ENCODE measurements at places on chromosomes 1 and 21.

- DNase-seq = no peak
Measured at GRCh38 chr1:35580949-35581388, 7.9 kb downstream of the TFAP2E start.

- no peak for DNase-seq
Measured at GRCh38 chr1:192811006-192811405, 2.2 kb downstream of the RGS2 start.

DNA sequence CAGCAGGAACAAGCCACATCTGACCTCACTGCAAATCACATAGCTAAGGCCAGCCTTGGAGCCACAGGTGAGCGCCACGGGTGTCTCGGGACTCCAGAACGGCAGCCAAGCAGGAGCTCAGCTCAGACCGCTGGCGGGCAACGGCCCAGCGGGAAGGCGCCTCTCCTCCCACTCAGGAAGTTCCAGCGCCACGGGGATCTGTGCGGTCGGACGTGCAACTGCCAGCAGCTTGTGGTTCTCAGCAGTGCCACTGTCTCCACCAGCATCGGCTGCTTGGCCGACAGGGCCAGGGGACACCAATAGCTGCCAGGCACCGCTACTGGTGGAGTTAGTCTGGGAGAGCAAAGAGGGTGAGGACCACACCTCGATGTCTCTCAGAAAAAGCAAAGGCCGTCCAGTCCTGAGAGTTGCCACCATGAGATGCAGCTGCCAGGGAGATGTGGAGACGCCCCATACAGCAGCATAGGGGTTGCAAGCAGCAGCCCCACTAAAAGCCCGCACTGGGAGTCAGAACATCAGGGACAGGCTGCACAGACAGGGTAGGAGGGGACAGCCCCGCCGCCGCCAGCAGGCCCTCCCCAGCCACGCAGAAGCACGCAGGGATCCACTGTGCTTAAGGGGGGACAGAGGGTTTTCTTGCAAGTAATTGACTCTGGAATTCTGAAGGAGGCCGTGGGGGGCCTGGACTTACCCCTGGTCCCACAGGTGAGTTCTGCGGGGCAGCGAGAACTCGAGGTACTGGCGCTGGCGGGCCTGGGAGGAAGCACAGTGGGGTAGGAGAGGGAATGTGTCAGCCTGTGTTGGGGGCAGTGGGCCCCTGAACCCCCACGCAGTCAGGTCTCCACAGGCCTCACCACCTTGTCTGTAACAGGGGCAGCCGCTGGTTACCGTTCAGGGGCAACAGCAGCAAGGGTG lies 83.5 kb downstream of the NPHP4 start:
- DNase-seq = no peak

- DNase-seq = no peak
Measured at GRCh38 chr1:103171041-103171590, 62.8 kb upstream of the COL11A1 start.

- no peak for DNase-seq
Measured at GRCh38 chr1:54453022-54453421, 46.8 kb upstream of the SSBP3 start.

DNA sequence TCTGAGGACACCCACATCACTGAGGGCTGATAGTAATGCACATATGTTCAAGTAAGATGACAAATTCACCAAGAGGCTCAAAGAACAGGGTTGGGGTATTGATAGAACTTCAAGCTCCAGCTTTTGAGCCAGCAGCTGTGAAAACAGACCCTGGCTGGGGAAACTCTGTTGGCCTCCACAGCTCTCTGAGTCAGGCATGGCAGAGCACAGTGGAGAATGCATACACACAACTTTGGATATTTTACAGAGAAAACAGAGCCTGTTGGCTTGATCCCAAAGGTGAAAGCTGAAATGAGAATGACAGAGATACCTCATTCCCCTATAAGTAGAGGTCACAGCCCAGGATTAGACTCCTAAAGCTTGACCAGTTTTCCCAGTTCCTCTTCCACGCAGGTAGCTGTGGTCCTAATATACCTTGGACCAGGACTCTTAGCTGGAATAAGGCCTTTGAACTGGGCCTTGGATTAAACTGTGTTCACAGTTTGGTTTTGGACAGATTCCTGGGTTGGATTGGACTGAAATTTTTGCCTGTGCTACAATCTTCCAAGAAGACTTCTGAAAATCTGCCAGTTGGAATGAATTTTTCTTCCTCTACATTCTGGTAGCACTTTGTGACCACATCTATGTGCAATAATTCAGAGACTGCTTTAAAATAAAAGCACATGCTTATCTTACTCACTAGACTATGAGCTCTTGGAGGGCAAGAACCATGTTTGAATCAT lies 101.6 kb upstream of the HMGB4 start:
- DNase-seq = no peak

GRCh38 chr1:7418442-7419080 lies 352.5 kb upstream of the VAMP3 start:
- DNase-seq = no peak

DNA sequence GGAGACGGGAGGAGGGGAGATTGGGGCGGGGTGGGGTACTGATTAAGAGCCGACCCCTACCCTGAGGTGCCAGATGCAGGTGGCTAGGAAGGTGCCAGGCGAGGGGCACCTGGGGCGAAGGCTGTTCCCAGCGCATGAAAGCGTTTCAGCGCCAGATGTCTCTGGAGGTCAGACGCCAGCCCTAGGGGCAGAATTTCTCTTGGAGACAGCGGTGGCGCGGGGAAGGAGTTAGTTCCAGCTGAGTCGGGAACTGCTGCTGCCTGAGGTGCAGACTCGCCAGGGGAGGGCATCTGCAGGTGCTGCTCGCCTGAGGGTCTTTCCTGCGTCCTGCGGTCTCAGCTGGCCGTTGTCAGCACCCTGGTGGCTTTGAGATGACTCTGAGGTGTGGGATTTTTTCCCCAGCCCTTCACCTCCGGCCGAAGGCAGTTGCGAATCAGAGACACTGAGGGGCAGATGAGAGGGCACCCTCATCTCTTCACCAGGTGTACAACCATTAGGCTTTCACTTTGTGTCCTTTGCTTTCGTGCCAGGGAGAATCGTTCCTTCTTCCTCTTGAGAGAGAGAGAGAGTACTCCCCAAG lies 539 bp downstream of the CGN start:
- DNase-seq = no peak

DNA sequence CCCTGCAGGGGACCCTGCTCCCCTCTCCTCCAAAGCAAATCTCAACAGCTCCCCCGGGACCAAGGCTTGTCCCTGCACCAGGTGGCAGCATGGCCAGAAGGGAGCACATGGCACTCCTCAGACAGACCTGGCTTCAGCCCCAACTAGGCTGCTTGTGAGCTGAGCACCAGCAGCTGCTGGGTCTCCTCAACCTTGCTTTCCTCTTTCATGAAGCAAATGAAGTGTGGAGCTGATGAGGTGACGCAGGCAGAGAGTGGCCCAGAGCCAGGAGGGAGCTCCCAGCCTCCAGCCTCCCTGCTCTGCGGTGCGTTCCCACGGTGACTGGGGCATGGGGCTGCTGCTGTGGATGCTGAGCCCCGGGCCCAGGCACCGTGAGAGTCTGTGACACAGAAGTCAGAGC lies 34.0 kb downstream of the MEGF6 start:
- no peak for DNase-seq

- DNase-seq = peak; percentile 63
Measured at GRCh38 chr1:30801771-30802198, 44.2 kb upstream of the LAPTM5 start.

GRCh38 chr21:44295646-44296045 lies 4.2 kb upstream of the PFKL start:
- no peak for DNase-seq

DNA sequence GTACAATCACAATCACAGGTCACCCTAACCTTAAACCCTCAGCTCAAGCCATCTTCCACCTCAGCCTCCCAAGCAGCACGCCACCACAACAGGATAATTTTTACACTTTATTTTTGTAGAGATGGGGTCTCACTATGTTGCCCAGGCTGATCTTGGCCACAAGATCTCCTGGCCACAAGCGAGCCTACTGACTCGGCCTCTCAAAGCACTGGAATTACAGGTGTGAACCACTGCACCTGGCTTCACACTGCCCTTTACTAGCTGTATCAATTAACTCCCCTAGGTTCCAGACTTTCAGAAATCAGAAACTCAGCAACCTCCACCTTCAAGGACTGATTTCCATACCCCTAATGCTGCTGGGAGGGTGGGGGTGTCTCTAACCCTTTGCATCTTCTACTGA lies 37.0 kb downstream of the NUP133 start:
- no peak for DNase-seq

GRCh38 chr1:159831412-159832141 lies 4.9 kb downstream of the SLAMF8 start:
- DNase-seq = no peak

DNA sequence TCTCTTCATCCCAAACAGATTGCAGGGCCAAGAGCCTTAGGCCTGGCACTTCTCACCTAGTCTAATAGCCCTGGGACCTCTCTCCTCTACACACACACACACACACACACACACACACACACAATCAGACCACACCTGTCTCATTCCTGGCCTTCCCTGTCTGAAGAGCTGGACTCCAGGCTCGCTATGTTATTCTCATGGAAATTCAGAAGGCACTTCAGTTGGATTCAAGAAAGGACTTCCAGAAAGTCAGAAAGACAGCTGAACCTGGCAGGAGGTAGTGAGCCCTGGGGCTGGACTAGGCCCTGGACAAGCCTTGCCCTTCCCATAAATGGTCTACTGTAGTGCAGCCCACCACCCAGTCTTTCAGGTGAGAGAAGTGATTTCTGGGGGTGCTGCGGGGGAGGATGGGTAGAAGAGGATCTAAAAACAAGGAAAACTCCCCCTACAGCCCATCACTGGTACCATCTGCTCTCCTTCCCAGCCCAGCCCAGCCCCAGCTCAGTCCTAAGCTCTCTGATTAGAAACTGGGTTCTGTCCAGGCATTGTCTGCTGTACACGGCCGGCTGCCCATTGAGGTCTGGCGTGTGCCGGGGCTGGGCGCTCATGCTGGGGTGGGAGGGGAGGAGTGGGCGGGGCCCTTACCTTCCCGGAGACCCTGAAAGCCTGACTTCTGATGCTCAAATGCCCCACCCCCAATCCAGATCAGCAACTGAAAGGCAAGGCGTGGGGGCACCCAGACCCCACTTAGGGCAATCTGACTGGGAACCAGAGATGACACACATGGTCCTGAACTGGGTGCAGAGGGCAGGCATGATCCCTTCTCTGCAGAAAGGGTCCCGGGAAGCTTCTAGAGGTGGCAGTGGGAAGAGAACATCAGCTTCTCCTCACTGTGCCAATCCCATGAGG lies 2.5 kb downstream of the KIF21B start:
- no peak for DNase-seq

DNA sequence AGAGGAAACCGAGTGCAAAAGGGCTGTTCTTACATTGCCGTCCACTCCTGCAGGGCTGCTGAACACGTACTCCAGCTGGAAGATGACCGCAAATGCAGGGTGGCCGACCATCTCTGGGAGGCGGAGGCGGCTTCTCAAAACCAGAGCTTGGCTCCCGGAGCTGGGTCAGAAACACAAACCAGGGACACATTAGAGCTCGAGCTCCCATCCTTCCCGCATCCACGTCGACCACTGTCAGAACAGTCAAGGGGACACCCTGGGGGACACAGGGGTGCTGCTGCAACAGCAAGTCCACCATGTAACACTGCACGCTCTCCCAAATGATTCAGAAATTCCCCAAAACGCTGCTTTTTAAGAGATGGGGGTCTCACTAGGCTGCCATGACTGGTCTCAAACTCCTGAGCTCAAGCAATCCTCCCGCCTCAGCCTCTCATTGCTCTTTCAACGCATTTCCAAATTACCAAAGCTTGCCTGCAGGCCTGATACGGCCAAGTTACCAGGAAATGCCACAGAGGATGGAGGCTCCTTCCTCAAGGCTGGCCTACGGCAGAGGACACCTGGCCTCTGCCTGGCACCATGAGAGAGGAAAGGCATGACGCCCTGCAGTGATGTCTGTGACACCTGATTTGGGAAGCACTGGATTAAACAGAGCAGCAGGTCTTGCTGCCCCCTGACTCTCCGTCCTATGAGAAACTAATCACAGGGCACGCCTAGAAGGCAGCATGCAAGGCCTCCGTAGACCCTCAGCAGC lies 45.0 kb downstream of the NPHP4 start:
- DNase-seq = no peak

GRCh38 chr1:89538361-89538760 lies 13.7 kb downstream of the LRRC8B start:
- DNase-seq = no peak

All from stimulated activated CD4-positive, alpha-beta T cell treated with anti-CD3 and anti-CD28 coated beads, Interleukin-2, amount 100 ng/mL, for 4 hours (primary cell).